Gastrocnemius medialis (tissue), 4 donors: ENCODE measurements at places on chromosomes 11 and 22. TPM values are rescaled to one million over a fixed set of nuclear protein-coding genes. Genes with fewer than 3 reads are reported as not detected.

GRCh38 chr11:126132319-126132718 lies 69.7 kb upstream of the CDON start:
- H3K27me3 ChIP-seq, result no peaks in the 10 kb centered on the region
- H3K4me1 ChIP-seq, result no peaks in the 10 kb centered on the region
- no peak overlapping the region for H3K4me3 ChIP-seq
- no peak for DNase-seq
- no peak overlapping the region for H3K27ac ChIP-seq

DNA sequence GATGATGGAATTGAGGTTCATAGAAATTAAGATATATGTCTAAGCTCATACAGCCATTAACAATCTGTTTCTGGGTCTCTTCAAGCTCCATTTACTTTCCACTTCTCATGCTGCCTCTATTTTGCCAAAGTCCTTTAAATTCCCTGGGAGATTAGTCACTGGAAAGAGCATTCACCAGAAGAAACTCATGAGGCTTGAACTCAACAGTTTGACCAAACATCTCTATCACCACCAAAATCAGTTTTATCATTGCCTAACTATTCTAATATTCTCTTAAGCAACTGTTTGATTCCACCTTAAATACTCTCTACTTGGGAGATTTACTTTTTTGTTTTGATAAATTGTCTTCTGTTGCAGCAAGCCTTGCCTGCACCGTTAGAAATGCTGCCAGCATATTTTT lies 881.3 kb downstream of the KCNA4 start:
- no peak for DNase-seq
- no peaks in the 10 kb centered on the region for H3K27me3 ChIP-seq
- no peak overlapping the region for H3K4me3 ChIP-seq

PIWIL4 gene
- total RNA-seq, result 2.1 TPM

- no peaks in the 10 kb centered on the region for H3K4me1 ChIP-seq
Observed at GRCh38 chr11:105937738-105938137, 84.3 kb downstream of the MSANTD4 start.

CSRP3 gene
- total RNA-seq, result 39.5 TPM
